ENCODE measurements at places on chromosomes 4 and X.

- no peak overlapping the region for H3K27ac ChIP-seq
- no peak overlapping the region for H3K4me3 ChIP-seq
- no peaks in the 10 kb centered on the region for H3K36me3 ChIP-seq
- no peak for DNase-seq
- no peaks in the 10 kb centered on the region for H3K4me1 ChIP-seq
- H3K27me3 ChIP-seq: no peaks in the 10 kb centered on the region
These were observed 144.6 kb downstream of the SOX3 start for GRCh38 chrX:140360284-140360683.

DNA sequence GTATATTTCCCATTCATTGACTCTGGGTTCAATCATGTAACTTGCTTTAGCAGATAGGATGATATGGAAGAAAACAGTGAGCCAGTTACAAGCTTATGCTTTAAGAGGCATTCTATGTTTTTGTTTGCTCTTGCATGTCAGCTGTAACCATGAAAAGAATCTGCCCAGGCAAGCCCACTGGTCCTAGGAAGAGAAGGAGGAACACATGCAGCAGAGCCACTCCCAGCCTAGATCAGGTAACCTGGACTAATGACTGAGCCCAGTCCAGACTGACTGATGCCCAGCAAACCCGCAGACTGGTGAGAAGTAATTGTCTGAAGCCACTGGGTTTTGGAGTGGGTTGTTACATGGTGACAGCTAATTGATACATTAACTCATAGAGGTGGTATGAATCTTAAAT is 167.9 kb downstream of the COL4A6 start:
- H3K27ac ChIP-seq: no peak overlapping the region
- H3K27me3 ChIP-seq: no peaks in the 10 kb centered on the region

DNA sequence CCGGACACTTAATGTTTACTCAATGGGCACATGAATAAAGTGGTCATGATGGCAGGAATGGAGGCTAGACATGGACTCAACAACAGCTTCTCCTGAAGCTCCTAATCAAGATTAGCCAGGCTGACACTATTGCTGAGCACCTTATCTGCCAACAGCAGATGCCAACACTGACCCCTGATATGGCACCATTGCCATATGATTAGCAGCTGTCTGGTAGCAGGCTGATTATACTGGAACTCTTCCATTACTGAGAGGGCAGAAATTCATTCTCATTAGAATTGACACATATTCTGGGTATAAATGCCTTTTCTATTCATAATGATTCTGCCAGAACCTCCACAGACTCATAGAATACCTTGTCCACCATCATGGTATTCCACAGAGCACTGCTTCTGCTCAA is 18.4 kb upstream of the AFF1 start:
- H3K4me3 ChIP-seq: no peak overlapping the region
- H3K36me3 ChIP-seq: no peaks in the 10 kb centered on the region
- DNase-seq: no peak
- no peaks in the 10 kb centered on the region for H3K4me1 ChIP-seq
- H3K27ac ChIP-seq: no peak overlapping the region

DNA sequence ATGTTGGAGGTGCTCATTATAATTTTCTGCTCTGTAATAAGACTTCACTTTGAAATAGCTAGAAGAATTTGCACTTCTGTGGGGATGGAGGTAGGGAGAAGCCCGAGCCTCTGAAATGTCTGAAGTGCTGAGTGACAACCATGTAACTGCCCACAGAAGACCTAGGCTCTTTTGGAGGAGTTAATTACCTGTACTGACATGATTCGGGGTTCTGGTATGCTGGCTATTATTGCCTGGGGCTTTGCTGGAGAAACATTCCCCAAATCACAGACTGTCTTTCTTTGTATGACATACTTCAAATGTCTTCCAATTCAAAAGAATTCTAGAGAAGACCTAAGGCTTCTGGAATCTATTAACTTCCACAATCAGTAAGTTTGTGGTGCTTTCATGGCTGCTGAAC is 211.2 kb upstream of the POF1B start:
- H3K4me1 ChIP-seq: no peaks in the 10 kb centered on the region
- no peak overlapping the region for H3K27ac ChIP-seq
- no peaks in the 10 kb centered on the region for H3K36me3 ChIP-seq
- H3K27me3 ChIP-seq: no peaks in the 10 kb centered on the region
- peak; percentile 7 for DNase-seq
- no peak overlapping the region for H3K4me3 ChIP-seq

- H3K4me1 ChIP-seq: no peaks in the 10 kb centered on the region
- H3K27me3 ChIP-seq: peaks cover 21% of the 10 kb centered on the region
- no peak overlapping the region for H3K27ac ChIP-seq
These were observed 709 bp downstream of the GPAT3 start for GRCh38 chr4:83536362-83537272.

Data from H1 (cell line).